WTC11 (cell line): ENCODE measurements at places on chromosomes 13 and 19. TPM values are rescaled to one million over a fixed set of nuclear protein-coding genes. Genes with fewer than 3 reads are reported as not detected.

The KLK5 gene
- total RNA-seq, result 0.66 to 1.0 TPM (median 0.69 TPM) in 3 replicates

The IL12RB1 gene
- not detected in 3 replicates for total RNA-seq

The FAM83E gene
- 6.6 to 8.8 TPM (median 6.8 TPM) in 3 replicates for total RNA-seq

The BICRA gene
- 23.0 to 30.3 TPM (median 26.0 TPM) in 3 replicates for total RNA-seq

The FPR1 gene
- total RNA-seq, result 0.72 TPM in 1 of 3 replicates, not detected in the others

The GPC5 gene
- total RNA-seq, result 0.46 to 0.89 TPM (median 0.50 TPM) in 3 replicates

The WDR62 gene
- 30.9 to 40.0 TPM (median 30.9 TPM) in 3 replicates for total RNA-seq

The PEAK3 gene
- not detected in 3 replicates for total RNA-seq

DNA sequence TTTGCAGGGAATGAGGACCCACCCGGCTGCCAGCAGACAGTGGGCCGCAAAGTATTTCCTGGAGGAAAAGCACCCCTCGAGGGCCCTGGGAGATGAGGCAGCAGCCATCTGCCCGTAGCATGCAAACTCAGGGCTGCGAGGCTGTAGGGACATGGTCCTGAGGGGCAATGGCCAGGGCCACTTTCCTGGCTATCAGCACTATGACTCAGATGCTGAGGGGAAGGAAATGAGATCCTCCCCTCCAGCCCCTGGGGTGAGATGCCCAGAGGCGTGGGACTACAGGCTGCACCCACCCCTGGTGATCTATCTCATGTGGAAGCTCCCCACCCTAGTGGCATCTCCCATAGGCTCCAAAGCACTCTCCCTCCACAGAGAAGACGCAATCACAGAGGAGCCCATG, 80.1 kb downstream of the SLC7A1 start:
- no peak for DNase-seq
- no peaks in the 10 kb centered on the region for H3K4me1 ChIP-seq
- H3K27ac ChIP-seq, result no peak overlapping the region
- H3K27me3 ChIP-seq, result no peaks in the 10 kb centered on the region
- H3K4me3 ChIP-seq, result no peak overlapping the region

DNA sequence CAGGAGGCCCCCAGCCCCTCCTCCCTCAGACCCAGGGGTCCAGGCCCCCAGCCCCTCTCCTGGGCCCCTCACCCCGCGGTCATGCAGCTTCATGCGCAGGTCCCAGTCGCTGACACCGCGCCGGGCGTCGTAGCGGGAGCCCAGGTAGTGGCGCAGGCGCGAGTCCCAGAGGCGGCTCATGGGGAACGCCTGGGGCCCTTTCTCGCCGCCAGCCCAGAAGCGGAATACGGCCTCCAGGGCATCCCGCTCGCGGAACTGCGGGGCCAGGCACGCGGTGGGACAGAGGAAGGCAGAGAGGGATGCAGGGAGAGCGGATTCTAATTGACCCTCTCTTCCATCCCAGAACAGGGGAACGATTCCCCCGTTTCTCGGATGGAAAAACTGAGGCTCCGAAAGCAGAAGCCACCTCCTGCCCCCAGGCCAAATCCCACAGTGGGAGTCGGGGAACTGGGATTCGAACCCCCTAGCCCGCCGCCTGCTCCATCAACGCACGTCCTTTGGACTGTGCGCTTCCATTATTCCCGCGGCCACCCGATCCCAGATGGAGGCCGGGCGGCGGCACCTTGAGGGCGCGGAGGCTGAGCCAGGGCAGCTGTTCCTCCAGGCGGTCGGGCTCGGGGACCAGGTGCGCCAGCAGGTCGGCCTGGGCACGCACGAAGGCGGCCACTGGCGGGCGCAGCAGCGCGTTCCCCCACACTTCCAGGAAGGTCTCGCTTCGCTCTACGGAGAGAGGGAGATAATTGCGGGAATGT, 4.2 kb upstream of the TNNI3 start:
- peak; percentile 49 for DNase-seq
- peaks cover 72% of the 10 kb centered on the region for H3K27me3 ChIP-seq
- no peak overlapping the region for H3K27ac ChIP-seq
- H3K36me3 ChIP-seq, result no peaks in the 10 kb centered on the region
- peak overlapping the region; percentile 20 for H3K4me3 ChIP-seq

GRCh38 chr13:51000571-51001260, 91.1 kb downstream of the RNASEH2B start:
- H3K27me3 ChIP-seq, result peaks cover 7% of the 10 kb centered on the region
- no peak overlapping the region for H3K4me3 ChIP-seq
- no peak overlapping the region for H3K27ac ChIP-seq
- peaks cover 26% of the 10 kb centered on the region for H3K4me1 ChIP-seq
- H3K36me3 ChIP-seq, result no peaks in the 10 kb centered on the region

DNA sequence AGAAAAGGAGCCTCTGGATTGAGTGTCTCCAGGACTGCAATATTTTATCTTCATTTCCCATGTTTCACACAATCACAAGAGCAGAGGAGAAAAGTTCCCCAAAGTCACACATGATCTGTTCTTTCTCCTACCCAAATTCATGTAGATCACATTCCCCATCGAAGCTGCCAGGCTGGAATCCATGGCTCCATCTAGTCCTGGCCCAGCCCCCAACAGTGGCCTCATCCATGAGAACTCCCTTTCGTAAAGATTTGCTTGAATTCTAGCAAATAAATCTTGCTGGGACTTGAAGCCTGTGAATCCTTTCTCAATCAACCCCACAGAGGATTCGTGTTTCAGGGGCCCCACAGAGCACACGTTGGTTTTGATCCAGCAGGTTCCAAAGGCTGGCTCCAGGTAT, 109.5 kb downstream of the COL4A1 start:
- no peak overlapping the region for H3K4me3 ChIP-seq
- H3K36me3 ChIP-seq, result peaks cover 4% of the 10 kb centered on the region
- no peaks in the 10 kb centered on the region for H3K4me1 ChIP-seq
- H3K27me3 ChIP-seq, result no peaks in the 10 kb centered on the region

DNA sequence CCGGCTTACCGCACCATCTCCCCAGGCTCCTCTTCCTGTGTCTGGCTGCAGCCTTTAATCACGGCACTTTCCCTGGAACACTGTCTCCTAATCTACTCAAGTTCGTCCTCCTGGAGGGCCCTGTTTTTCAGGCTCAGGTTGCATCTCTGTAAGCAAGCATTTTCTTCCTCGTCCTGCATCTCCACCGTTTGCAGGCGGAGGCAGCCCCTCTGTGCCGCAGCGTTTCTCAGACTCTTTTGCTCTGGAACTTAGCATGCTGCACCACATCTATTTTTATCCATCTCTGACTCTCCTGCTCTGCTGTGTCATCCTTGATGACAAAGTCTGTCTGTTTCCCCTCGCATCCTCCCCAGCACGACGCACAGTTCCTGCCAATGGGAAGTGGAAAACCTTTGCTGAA, 117.5 kb downstream of the ATP8A2 start:
- peaks cover 30% of the 10 kb centered on the region for H3K4me1 ChIP-seq
- no peak for DNase-seq
- no peak overlapping the region for H3K4me3 ChIP-seq
- H3K27me3 ChIP-seq, result no peaks in the 10 kb centered on the region
- H3K36me3 ChIP-seq, result no peaks in the 10 kb centered on the region
- H3K27ac ChIP-seq, result peak overlapping the region; percentile 77

GRCh38 chr13:37047032-37047431, 12.5 kb downstream of the SUPT20H start:
- H3K27ac ChIP-seq, result no peak overlapping the region
- H3K36me3 ChIP-seq, result peaks cover 40% of the 10 kb centered on the region
- no peak overlapping the region for H3K4me3 ChIP-seq
- H3K4me1 ChIP-seq, result no peaks in the 10 kb centered on the region

GRCh38 chr19:21568816-21569493, 63.6 kb downstream of the ZNF429 start:
- peaks cover 63% of the 10 kb centered on the region for H3K36me3 ChIP-seq
- H3K27ac ChIP-seq, result no peak overlapping the region
- no peaks in the 10 kb centered on the region for H3K4me1 ChIP-seq
- no peak overlapping the region for H3K4me3 ChIP-seq
- no peak for DNase-seq
- peaks cover 24% of the 10 kb centered on the region for H3K27me3 ChIP-seq

GRCh38 chr13:67259208-67259607, 29.1 kb upstream of the PCDH9 start:
- no peak overlapping the region for H3K4me3 ChIP-seq
- no peak for DNase-seq
- H3K27ac ChIP-seq, result 0 out of 2 replicates have a peak overlapping the region, but pooled peaks have one; percentile 28

GRCh38 chr19:29479941-29480340, 45.9 kb upstream of the VSTM2B start:
- H3K36me3 ChIP-seq, result peaks cover 15% of the 10 kb centered on the region
- DNase-seq, result no peak
- H3K27ac ChIP-seq, result no peak overlapping the region
- peaks cover 8% of the 10 kb centered on the region for H3K4me1 ChIP-seq
- peaks cover 12% of the 10 kb centered on the region for H3K27me3 ChIP-seq

- H3K36me3 ChIP-seq, result peaks cover 1% of the 10 kb centered on the region; the same call in 1 of the 2 replicates
- DNase-seq, result no peak
- no peaks in the 10 kb centered on the region for H3K4me1 ChIP-seq
Measured at GRCh38 chr13:97780486-97780885, 173.0 kb upstream of the IPO5 start.

GRCh38 chr13:71046360-71047079, 820.5 kb downstream of the DACH1 start:
- DNase-seq, result no peak
- peak overlapping the region; percentile 92 for H3K27ac ChIP-seq
- peak overlapping the region; percentile 47 for H3K4me3 ChIP-seq
- peaks cover 31% of the 10 kb centered on the region for H3K4me1 ChIP-seq
- H3K36me3 ChIP-seq, result no peaks in the 10 kb centered on the region
- H3K27me3 ChIP-seq, result peaks cover 15% of the 10 kb centered on the region

- DNase-seq, result no peak
- H3K4me1 ChIP-seq, result no peaks in the 10 kb centered on the region
- H3K27me3 ChIP-seq, result no peaks in the 10 kb centered on the region
- no peak overlapping the region for H3K4me3 ChIP-seq
- no peaks in the 10 kb centered on the region for H3K36me3 ChIP-seq
Measured at GRCh38 chr13:88726075-88726474, 1054.9 kb downstream of the SLITRK5 start.

DNA sequence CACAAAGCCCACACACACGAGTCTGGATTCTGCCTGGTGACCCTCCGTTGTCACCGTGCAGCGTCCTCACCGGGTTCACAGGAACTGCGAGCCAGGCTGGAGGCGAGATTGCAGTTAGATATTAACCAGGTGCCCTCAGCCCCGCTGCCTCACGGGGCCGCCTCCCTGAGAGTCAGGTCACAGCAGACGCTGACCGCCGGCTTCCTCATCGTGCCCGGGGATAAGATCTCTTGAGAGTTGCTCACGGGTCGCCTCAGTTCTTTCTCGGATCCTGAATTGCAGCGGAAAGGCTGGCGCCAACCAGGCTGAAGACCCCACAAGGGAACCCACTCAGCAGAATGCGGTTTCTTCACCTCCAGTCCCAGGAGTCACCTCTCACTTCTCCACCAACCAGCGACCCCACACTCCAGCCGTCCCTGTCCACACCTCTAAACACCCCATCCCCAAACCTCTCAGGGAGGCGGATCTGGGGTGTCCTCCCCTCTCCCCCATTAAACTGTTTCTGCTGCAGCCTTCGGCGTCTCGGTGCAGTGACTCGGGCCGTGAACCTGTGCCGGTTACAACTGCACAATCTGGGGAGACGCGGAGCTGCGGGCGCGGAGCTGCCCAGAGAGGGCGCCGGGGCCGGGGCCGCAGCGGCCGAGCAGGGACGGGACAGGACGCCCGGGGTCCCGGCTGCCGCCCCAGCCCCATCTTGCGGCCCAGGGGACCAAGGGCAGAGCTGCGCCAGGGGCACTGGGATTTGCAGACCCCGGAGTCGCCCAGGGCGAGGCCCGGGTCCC, 591 bp downstream of the ZNF823 start:
- H3K4me1 ChIP-seq, result peaks cover 10% of the 10 kb centered on the region
- H3K36me3 ChIP-seq, result no peaks in the 10 kb centered on the region
- no peak overlapping the region for H3K27ac ChIP-seq
- peak; percentile 50 for DNase-seq

DNA sequence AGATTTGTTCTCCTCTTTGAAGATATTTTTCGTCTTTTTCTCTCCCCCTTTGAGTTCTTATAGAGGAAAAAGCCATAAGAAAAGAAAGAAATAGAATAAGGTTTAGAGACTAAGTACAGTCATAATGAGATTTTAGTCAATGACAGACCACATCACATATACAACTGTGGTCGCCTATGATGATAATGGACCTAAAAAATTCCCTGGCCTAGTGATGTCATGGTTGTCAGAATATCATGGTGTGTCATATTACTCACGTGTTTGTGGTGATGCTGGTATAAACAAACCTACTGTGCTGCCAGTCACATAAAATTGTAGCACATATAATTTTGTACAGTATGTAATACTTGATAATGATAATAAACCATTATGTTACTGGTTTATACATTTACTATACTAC, 1096.1 kb downstream of the OLFM4 start:
- H3K36me3 ChIP-seq, result peaks cover 74% of the 10 kb centered on the region
- no peak overlapping the region for H3K27ac ChIP-seq
- no peak overlapping the region for H3K4me3 ChIP-seq
- DNase-seq, result no peak

DNA sequence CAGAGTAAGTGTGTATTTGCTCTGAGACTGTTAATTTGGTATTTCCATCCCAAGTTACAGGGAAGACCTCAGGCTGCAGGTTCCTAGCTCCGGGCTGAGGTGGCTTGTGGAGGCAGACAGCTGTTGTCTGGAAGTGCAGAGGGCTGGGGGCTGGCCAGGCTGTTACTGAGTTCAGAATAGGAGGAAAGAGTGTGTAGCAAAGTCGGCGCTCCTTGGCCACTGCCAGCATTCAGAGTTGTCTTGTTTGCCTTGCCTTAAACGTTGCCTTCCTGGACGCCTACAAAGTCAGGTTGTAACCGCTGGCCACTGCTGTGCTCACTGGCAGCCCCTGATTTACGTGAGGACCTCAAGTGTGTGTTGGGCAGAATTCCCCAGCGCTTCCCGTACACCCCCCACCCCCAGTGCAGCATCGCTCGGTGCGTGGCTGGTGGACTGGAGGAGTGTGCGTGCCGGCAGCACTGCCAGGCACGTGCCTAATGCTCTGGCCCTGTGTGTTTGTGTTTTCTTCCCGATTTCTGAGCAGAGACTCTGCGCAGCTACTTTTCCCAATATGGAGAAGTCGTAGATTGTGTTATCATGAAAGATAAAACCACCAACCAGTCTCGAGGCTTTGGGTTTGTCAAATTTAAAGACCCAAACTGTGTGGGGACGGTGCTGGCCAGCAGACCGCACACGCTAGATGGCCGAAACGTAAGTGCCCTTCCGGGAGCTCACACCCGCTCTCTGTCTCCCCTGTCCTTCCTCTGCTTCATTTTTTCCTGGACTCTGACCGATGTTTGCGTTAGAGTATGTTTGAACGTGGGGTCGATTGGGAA, 10.5 kb downstream of the DAZAP1 start:
- peaks cover 49% of the 10 kb centered on the region for H3K36me3 ChIP-seq
- no peak for DNase-seq
- H3K4me1 ChIP-seq, result peaks cover 45% of the 10 kb centered on the region
- H3K27me3 ChIP-seq, result no peaks in the 10 kb centered on the region

DNA sequence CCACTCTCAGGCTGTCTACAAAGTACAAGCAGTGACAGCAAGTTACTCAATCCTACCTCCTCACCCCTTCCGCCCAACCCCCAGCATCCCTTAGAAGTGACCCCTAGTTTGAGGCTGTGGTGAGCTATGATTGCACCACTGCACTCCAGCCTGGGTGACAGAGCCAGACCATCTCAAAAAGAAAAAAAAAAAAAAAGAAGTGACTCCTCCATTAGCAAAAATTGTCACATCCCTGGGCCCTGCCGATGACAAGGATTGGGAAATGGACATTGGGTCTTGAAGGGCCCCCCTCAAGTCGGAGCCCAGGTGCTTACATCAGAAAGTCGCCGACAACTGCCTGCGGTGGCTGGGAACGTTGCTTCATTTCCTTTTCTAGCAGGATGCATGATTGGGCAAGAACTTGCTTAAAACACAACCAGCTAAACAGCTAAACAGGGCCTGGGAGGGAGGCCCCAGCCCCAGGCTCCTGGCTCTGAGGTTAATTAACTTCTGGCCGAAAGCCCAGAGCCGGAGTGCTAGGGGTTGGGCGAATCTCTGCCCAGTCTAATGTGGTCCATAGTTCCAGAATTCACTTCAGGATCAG, 15.3 kb downstream of the RAB3D start:
- no peak overlapping the region for H3K4me3 ChIP-seq
- H3K27me3 ChIP-seq, result no peaks in the 10 kb centered on the region; the same call in 1 of the 2 replicates
- DNase-seq, result no peak
- H3K27ac ChIP-seq, result peak overlapping the region; percentile 23; the same call in 1 of the 2 replicates
